SK-N-SH (cell line): ENCODE measurements at places on chromosomes 3 and 15. TPM values are rescaled to one million over a fixed set of nuclear protein-coding genes. Genes with fewer than 3 reads are reported as not detected.

DNA sequence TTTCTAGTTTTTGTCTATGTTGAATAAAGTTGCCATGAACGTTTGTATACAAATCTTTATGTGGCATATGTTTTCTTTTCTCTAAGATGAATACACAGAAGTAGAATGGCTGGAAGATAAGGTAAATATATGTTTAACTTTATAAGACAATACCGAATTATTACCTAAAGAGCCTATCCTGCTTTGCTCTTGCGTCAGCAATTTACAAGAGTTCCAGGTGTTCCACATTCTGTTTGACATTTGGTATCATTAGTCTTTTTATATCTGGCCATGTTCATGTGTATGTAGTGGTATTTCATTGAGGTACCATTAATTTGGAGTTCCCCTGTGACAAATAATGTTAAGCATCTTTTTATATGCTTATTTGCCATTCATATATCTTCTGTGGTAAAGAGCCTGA is 74.1 kb upstream of the TRIM42 start:
- DNase-seq = no peak

DNA sequence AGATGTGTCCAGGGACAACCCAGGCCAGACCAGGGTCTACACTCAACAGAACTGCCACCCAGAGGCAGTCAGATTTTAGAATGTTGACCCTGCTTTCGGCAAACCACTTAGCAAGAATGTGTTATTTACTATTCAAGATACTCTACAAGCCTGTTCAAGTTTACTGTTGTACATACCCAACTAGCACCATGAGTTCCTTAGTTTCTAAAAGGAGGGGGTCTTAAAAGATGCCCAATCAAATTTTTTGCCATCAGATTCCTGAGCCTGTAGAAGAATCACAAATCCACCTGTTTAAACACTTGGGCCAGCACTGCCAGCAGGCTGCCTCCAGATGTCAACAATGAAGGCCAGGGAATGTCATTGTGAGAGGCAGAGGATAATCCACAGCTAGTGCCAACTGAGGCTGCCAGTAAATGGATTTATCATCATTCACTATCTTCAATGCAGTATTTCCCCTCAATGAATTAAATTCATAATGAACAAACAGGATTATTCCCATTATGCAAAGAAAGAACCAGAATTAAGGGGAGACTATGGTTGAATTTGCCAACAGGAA is 43.5 kb upstream of the SNRPA1 start:
- DNase-seq = no peak

- no peak for DNase-seq
Observed at GRCh38 chr3:8824238-8824637, 54.8 kb upstream of the OXTR start.

- no peak for DNase-seq
Observed at GRCh38 chr15:69082554-69082953, 68.1 kb downstream of the NOX5 start.

- DNase-seq = no peak
Observed at GRCh38 chr15:74906067-74906449, 593 bp downstream of the FAM219B start.

ZNF502 gene
- 2.1 and 3.2 TPM in 2 replicates for polyA plus RNA-seq

PLSCR5 gene
- polyA plus RNA-seq = not detected in 2 replicates

DUOXA1 gene
- 0.02 TPM in 1 of 2 replicates, not detected in the other for polyA plus RNA-seq

ERC2 gene
- 1.6 and 2.4 TPM in 2 replicates for polyA plus RNA-seq

MCF2L2 gene
- 0.56 and 0.75 TPM in 2 replicates for polyA plus RNA-seq

PLSCR2 gene
- not detected in 2 replicates for polyA plus RNA-seq
